ENCODE measurements at places on chromosomes 12 and 14. TPM values are rescaled to one million over a fixed set of nuclear protein-coding genes. Genes with fewer than 3 reads are reported as not detected.

Gene CLEC14A
- 0.70 TPM for total RNA-seq

Gene HOXC12
- total RNA-seq: not detected

Gene RND1
- 10.7 TPM for total RNA-seq

Gene CFAP251
- total RNA-seq: 3.4 TPM

Gene SERPINA12
- not detected for total RNA-seq

Gene LRRC43
- 2.9 TPM for total RNA-seq

Gene ACOT6
- 0.27 TPM for total RNA-seq

Gene ANKRD13A
- total RNA-seq: 32.8 TPM

Gene FLVCR2
- total RNA-seq: 8.9 TPM

Gene NRL
- total RNA-seq: 1.9 TPM

Gene SLC2A3
- total RNA-seq: 2,222 TPM

Gene SLC38A4
- total RNA-seq: not detected

Gene RTL1
- total RNA-seq: 2.0 TPM

All from endodermal cell (in vitro differentiated cells).